ENCODE measurements at places on chromosomes 2 and 18.

- DNase-seq: no peak
Observed at GRCh38 chr2:68127358-68128242, 30.1 kb upstream of the PNO1 start.

- DNase-seq: no peak
Observed at GRCh38 chr2:31110998-31111397, 27.2 kb downstream of the GALNT14 start.

DNA sequence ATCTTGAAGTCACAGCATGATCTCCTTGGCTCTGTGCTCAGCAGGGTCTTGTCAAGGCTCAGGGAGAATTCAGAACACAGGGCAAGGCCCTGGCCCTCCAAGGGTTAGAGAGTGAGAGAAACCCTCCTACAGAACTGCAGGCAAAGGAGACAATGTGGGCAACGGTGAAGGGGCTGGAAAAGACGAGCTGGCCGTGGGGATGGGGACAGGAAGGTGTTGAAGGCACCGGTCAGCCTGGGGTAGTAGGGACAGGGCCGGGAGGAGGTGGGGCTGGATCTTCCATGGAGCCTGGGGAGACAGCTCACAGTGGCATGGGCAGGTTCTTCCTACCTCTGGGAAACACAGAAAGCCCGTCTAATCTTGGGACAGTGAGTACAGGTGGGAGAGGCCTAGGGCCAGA lies 92.2 kb upstream of the MCFD2 start:
- no peak for DNase-seq

- DNase-seq: no peak
Observed at GRCh38 chr18:67241299-67241698, 275.2 kb downstream of the DSEL start.

DNA sequence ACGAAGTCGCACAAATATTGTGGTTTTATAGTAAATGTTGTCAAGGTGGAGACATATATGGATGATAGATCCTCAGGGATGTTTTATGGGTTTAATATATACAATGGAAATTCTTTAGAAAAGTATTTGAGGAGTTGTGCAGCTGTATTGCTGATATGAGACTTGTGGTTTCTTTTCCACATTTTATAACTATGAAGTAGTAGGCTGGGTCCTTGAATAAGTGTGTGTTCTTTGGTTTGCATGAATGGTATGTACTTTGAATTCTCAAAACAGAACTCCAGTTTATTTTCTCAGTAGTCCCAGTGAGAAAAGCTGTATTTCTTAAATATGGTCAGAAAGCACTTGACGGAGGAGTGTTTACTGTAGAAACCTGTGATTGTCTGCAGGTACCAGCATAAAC lies 42.4 kb downstream of the PLCL1 start:
- DNase-seq: no peak

DNA sequence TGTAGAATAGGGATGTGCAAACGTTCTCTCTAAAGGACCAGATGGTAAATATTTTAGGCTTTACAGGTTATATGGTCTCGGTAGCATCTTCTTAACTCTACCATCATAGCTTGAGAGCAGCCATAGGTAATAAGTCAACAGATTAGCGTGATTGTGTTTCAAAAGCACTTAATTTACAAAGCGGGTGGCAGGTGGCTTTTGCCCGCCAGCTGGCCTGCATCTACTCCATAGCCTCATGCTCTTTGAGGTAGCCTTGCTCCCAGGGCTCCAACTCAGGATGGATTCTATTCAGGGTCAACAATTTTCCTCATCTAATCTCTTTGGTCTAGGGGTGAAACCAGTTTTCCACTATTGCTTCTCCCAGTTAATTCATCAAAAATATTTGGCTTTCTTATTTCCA lies 5.0 kb upstream of the ATP9B start:
- DNase-seq: no peak

DNA sequence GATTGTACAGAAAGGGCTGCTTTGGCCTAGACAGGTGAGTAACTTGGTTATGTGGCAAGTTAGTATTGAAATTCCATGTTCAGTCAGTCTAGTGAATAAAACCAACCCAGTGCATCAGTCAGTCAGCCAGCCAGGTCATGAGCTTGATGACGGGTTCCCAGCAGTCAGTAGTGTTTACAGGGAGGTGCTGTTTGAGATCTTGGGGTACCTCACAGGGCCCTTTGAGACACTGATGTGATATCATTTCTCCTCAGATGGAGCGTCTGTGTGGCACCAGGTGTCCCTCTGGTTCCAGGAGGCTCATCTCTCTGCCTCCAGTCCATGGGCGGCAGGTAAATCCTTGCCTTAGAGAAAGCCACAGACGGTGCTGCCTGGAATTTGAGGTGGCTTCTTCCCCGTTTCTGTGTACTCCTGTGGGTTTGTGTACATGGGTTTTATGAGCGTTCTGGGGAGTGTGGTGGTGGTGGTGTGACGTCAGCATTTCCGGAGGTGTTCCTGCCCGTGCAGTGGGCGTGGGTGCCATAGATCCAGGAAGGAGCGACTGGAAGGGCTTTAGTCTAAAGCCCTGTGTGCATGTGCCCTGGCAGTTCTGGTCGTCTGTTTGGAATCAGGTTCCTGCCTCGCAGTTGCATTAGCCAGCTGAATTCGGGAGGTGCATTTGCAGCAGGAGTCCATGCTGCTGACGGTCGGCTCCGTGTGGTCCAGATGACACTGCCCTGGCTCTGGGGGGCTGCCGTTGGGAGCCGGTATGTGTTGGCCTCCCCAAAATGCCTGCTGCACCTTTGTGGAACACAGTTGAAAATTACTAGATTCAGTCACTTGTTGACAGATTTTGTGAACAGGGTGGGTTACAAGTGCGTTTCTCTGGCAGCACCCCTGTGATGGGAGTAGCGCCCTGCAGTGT lies 2.1 kb downstream of the CTDP1 start:
- peak; percentile 84 for DNase-seq

DNA sequence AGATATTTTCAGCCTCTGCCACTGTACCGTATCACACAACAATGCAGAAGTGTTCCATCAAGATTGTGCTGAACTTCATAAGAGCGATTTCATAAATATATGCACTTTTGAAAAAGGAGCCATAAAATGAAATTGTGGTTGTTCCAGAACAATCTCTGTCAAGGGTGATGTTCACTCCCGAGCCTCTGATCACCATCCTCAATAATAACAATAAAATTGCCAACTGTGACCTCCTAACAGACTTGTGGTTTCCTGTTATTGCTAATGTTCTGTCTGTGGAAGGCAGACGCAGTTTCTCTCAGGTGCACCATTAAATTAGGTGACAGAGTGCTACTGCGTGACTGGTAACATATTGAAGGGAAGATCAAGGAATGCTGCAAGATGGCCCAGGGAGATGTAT lies 383.7 kb downstream of the SOCS6 start:
- DNase-seq: no peak

GRCh38 chr2:163345795-163346573 lies 389.8 kb downstream of the FIGN start:
- peak; percentile 43 for DNase-seq

- no peak for DNase-seq
Observed at GRCh38 chr18:12393998-12394397, 13.7 kb upstream of the PRELID3A start.

GRCh38 chr18:44450226-44450625 lies 230.5 kb upstream of the SETBP1 start:
- DNase-seq: no peak

DNA sequence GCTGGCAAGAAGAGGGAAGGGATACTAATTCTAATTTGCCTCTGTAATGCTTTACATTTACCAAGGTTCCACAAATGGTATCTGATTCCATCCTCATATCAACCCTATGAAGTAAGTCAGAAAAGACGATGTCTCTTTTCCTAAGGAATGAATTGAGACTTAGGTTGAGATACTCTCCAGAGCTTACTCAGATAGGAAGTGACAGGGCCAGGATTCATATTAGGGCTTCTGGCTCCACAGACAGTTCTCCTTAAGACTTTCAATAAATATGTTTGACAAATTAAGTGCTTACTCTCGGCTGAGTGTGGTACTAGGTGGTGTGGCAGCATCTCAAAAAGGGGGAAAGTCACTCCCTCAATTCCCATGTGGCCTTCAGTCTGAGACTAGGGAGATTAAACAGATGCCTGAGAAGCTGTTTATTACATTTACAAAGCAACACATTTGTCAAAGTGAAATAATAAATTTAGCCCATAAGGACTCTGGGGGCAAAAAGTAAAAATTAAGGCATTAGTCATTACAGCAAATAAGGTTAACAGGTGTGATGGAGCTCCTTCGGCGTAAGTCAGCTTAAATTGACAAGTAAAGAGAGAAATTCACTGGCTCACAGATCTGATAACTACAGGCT lies 14.2 kb downstream of the CDK15 start:
- DNase-seq: no peak

GRCh38 chr18:74139888-74140287 lies 7.7 kb downstream of the FBXO15 start:
- peak; percentile 68 for DNase-seq

DNA sequence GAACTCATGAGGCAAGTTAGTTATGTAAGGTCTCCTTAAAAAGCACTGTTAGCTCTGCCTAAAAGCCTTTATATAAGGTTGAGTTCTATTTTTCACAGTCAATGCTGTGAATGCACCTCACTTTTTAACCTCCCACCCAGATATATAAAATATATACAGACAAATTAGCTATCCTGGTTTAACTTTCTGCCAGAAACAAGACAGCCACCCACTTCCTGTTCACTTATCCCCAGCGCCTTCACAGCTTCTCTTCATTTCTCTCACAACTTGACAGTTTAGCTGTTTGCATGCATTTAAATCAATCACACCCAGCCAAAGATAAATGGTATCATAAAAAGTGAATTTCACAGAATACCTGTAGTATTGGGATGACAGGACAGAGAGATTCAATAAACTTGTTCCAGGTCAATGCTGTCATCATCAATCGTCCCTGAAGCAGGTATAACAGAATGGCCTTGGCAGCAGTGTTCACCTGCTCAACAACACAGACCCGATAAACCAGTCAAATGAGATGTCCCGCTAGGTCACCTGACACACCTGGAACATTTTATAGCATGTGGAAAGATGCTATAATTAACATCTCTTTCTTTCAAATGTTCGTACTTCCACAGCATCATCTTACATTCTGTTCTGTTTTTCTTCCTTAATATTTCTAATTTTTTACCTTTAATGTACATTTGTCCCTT lies 55.7 kb downstream of the RTTN start:
- no peak for DNase-seq

GRCh38 chr2:130843321-130843985 lies 6.7 kb downstream of the ARHGEF4 start:
- no peak for DNase-seq

DNA sequence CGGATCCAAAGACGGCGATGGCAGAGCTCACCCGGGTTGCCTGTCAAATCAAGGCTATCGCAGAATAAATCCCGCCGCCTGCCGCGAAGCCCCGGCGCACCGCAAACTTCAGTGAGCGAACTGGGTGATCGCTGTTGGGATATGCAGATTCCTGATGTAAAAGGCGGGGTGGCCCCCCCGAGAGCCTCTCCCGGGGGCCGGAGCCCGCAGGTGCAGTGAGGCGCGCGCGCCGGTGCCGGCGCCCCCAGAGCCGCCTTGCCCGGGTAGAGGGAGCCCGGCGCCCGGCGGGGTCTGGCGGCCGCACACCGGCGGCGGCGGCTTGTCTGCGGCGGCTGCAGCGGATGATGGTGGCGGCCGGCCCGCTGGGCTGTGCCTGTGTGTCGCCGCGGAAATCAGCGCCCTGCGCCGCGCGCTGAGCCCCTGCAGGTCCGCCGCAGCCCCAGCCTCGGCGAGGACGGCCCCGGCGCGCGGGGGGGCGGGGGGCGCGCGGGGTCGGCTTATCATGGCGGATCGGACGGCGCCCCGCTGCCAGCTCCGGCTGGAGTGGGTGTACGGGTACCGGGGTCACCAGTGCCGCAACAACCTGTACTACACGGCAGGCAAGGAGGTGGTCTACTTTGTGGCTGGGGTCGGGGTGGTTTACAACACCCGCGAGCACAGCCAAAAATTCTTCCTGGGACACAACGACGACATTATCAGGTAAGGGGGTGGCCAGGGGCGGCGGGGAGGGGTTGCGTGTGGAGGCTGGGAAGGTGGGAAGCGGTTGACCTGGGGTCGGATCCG lies 1.3 kb downstream of the EML6 start:
- DNase-seq: peak; percentile 14

DNA sequence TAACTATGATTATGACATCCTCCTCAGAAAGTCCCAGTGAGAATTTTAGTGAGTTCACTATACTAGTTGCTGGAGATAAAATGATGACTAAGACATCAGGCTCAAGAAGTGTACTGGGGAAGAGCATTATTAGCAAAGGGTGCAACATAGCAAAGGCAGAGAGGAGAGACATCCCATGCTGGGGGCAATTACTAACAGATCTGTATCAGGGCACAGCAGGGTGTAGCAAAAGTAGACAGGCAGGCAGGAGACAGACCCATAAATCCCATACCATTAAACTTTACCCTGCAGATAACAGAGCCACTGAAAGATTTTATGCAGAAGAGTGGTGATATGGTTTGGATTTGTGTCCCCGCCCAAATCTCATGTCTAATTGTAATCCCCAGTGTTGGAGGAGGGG lies 161.7 kb downstream of the SP3 start:
- no peak for DNase-seq

GRCh38 chr2:189337656-189338055 lies 103.6 kb upstream of the WDR75 start:
- DNase-seq: no peak

GRCh38 chr18:7177116-7177744 lies 53.7 kb upstream of the LRRC30 start:
- peak; percentile 21 for DNase-seq

DNA sequence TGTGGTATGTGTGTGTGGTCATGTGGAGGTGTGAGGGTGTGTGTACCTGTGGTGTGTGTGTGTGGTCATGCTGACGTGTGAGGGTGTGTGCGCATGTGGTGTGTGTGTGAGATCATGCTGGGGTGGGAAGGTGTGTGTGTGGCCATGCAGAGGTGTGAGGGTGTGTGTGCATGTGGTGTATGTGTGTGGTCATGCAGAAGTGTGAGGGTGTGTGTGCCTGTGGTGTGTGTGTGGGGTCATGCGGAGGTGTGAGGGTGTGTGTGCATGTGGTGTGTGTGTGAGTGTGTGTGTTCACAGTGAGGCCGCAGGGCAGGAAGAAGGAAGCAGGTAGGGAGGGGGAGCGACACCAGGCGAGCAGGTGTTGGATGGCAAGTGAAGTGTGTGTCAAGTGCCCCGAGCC lies 259.0 kb downstream of the LOXHD1 start:
- no peak for DNase-seq

DNA sequence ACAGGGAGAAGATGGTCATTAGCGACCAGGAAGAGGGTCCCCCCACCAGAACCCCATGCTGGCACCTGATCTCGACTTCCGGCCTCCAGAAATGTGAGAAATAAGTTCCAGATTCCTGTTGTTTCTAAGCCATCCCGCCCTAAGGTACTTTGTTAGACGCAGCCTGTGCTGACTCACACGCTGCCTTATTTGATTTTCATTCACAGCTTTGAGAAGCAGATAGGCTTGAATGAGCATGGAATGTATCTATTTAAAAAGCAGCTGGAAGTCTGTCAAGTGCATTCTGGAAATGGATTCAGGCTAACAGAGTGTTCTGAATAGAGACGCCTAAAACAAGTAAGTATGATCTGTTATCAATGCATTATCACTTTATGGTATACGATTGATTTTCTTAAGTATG lies 8.3 kb upstream of the IL1R2 start:
- no peak for DNase-seq

DNA sequence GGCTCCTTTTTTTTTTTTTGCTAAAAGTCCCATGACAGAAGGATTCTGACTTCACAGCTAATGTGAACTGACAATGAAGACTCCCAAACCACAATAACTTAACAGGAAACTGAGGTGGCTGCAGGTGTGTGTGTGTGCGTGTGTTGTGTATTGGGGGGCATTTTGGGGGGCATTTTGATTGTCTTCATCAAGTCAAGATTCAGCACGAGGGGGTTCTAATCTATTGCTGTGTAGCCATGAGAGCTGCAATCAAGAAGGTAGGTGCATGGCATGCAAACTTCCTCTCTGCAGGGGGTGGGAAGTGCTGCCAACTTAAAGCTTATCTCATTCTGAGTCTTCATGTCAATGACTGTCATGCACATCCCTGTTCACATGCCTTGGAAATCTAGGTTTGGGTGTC lies 25.2 kb downstream of the SPRED2 start:
- DNase-seq: no peak
